NCI-H1417 (cell line): ENCODE measurements at places on chromosomes 3 and 15.

DNA sequence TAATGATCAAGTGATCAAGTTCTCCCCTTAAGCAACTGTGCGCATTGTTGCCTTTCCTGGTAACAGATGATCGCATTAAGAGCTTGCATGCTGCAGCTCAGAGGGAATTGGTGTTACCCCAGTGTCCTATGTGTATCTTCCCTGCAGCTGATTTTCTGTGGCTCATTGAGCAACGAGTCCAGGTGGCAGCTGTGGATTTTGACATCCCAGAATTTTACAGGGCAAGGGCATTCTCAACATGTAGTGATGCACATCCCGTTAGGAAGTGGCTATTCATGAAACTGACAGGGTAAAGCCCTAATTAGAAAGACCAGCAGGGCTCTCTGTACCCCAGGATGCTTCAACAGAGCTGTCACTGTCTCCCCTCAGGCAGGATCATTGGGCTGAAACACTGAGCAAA lies 232.8 kb downstream of the AGBL1 start:
- peak; percentile 30 for DNase-seq

GRCh38 chr3:55873523-55874254 lies 386.6 kb upstream of the WNT5A start:
- no peak for DNase-seq

DNA sequence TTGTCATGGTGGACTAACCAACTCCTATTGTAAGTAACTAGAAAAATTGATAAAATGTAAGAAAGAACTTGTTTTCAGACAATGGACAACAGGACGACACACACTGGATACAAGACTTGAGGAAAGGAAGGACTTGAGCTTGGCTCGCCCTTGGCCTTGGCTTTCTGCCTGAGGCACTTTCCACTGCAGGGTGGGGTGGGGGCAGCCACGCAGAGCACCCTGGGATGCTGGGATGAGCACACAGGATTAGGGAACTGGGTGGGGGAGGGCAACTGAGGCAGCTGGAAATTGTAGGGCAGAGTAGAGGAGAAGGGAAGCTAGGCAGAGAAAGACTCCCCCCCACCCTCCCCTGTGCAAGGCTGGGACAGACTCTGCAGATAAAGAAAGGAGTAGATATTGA lies 25.5 kb upstream of the HHATL start:
- no peak for DNase-seq

GRCh38 chr3:180926526-180926925 lies 14.1 kb downstream of the FXR1 start:
- DNase-seq, result no peak
